NCI-H2081 (cell line): ENCODE measurements at places on chromosomes 2 and 18.

DNA sequence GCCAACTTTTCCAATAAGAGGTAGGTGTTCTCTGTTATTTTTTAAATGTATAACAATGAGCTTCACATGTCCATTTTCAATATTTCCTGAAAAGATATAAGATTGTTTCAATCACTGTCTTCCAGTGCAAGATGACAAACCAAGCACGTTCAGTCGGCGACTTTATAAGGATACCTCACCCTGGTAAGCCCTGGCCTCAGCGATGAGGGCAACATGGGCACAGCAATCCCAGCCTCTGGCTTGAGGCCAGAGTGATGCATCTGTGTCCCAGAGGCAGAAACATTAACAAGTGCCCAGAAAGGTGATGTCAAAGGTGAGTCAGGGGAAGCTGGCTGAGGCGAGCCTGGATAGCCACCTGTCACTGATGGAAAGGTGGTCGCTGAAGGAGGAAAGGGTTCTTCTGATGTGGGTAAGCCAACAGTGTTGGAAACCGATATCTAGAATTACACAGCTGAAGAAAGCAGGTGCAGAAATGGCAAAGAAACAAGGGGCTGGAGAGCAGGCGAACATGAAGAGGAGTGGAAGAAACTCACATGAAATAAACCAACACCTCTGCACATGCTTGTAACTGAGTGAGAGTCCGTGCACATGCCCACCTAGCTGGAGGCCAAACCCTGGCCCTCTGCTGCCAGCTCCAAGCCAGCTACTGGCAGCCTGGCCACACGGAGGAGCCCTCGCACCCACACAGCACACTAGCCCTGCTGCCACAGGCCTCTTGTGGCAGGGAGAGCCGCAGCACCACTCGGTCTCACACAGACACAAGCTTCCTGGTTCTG, 65.5 kb downstream of the FBXO15 start:
- peak; percentile 17 for DNase-seq

DNA sequence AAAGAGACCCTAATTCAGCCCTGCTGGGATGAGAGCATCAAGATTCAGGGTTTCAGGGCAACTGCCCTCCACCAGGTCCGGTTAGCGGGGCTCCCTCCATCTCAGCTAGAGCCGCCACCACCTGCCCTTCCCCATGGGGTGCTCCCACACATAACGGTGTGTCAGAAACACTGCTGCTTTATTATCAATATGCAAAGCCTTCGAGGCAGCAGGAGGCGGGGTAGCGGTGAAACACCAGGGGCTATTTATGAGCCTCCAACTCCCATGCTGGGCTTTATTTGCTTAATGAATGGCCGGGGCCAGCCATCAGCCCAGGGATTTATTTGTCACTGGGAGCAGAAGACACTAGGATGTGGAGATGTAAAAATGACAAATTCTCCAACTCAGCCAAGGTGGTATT, 109.8 kb downstream of the GALNT14 start:
- DNase-seq, result no peak

GRCh38 chr18:23156134-23156533, 20.8 kb downstream of the CABLES1 start:
- no peak for DNase-seq

- DNase-seq, result no peak
Observed at GRCh38 chr18:80184243-80184772, 63.0 kb downstream of the PARD6G start.

DNA sequence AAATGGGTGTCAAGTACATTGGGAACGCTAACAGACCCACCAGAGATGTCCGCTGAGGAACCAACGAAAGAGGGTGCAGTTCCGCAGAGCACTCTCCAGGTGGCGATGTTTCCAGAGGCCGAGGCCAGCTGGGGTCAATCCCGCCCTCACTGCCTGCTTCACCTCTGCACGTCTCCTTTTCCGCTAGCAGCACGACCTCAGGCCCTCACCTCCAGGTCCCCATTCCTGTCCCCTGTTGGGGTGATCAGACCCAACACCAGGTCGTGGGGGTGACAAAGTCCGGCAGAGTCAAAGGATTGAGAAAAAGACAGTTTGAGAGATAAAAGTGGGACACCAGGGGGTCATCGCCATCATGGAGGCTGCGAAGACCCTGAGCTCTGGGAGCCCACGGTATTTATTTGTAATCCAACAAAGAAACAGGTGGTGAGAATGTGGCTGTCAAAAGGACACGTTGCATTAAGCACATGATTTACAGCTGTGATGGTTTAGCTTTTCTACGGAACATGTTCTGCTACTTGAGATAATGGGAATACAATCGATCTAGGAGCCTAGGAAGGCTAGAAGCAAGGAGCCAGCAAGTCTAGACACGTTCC, 27.3 kb downstream of the ZAP70 start:
- DNase-seq, result no peak

- no peak for DNase-seq
Observed at GRCh38 chr18:37501136-37501535, 64.5 kb downstream of the CELF4 start.

DNA sequence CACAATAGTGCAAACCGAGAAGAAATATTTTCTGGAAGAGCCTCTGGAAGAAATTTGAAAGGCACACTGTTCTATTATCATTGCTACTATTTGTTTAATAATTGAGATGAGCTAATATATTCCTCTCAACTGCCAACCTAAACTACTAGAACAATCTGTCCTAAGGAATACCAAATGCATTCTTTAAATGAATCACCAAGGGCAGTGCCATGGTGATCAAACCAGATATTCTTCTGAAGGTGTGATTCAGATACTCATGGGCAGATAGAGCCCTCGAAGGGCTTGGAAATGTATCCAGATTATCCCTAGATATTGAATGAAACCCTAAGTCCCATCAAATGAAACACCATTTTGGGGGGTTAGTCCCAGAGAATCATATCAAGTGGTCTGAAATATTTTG, 76.6 kb downstream of the FIGN start:
- no peak for DNase-seq

- no peak for DNase-seq
Observed at GRCh38 chr2:72083751-72084583, 63.7 kb downstream of the CYP26B1 start.

DNA sequence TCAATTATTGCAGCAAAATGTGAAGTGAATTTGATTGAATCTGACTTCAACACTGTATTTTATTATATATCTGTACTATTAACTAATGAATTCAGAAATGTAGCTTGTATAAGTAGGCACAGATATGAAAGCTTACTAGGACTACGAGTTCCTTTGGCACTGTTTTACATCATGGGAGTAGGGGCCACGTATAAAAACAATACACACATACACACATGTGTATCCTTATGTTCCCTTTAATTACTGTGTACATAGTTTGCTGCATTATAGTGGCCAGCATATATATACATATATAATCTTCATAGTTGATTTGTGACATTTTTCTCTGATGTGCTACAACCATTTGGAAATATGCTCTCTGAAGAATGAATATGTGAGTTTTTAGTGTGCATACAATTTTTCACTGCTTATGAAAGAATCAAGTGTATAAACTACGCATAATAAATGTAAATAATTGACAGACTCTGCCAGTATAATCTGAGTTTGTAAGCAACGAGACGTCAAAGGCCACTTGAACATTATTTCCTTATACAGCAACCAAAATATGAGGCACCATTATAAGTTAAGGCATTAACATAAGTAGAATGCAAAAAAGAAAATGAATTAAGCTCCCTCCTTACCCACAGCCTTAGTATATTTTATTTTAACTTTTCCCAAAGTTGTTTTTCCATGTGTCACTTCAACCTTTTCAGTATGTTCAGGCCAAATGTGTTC, 98.1 kb upstream of the GALNT5 start:
- DNase-seq, result no peak

DNA sequence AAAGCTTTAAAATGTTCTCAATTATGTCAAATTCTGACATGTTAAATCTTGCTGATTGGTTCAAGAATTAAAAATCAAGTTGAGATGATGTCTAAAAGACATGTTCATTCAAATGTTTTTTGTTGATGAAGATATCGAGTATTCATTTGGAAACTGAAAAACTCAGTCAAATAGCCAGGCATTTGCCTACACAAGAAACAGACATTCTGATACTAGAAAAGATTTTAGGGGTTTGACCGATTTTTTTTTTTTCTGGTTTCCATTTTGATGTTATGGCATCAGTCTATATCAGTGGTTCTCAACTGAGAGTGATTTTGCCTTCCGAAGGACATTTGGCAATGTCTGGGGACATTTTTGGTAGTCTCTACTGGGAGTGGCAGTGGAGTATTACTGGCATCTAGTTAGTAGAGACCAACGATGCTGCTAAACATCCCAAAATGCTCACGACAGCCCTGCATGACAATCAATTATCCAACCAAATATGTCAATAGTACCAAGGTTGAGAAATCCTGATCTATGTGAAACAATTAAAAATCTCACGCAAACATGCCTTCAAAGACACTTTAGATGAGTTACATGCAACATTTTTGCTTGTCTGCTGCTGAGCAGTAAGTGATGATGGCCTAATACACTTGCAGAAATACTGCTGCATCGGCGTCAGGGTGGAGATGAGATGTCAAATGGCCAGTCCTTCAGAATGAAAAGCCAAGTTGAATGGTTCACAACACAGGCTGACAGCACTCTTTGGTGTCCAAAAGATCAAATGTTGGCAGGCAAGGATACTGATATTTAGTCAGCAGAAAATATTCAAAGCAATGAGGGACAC, 12.5 kb downstream of the RASGRP3 start:
- DNase-seq, result no peak

DNA sequence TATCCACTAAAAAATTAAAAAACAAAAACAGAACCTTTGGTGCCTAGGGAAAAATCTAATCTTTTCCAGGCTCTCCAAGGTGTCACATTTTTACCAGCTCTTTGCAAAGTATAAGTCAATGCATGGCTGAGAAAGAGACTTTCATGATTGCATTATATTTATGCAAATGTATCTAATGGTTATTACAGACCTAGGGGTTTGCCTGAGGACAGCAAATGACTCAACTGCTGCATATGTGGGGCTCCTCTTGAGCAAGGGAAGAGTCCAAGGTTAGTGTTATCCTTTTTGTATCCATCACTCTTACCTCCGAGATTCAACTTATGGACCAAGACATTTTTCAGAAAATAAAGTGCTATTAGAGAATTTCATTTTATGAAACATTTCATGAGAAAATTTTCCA, 33.9 kb upstream of the RMP24 start:
- DNase-seq, result no peak

DNA sequence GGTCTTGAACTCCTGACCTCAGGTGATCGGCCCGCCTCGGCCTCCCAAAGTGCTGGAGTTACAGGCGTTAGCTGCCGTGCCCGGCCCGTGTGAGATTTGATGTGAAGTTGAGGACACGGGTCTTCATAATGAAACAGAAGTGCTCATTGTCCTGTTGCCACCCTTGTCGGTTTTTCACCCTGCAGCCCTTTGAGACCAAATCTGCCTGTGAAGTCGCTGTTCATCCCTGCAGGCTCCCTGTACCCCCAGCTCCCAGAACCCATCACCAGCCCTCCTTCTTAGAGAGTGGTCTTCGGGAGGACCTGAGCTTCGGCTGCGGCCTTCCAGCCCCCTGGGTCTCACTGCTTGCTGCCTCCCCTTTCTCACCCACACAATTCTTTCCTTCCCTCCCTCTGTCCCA, 325.2 kb downstream of the GBX2 start:
- DNase-seq, result no peak

GRCh38 chr18:62081248-62081647, 105.6 kb downstream of the PIGN start:
- DNase-seq, result no peak

- DNase-seq, result no peak
Observed at GRCh38 chr2:168935810-168936581, 34.9 kb downstream of the G6PC2 start.

DNA sequence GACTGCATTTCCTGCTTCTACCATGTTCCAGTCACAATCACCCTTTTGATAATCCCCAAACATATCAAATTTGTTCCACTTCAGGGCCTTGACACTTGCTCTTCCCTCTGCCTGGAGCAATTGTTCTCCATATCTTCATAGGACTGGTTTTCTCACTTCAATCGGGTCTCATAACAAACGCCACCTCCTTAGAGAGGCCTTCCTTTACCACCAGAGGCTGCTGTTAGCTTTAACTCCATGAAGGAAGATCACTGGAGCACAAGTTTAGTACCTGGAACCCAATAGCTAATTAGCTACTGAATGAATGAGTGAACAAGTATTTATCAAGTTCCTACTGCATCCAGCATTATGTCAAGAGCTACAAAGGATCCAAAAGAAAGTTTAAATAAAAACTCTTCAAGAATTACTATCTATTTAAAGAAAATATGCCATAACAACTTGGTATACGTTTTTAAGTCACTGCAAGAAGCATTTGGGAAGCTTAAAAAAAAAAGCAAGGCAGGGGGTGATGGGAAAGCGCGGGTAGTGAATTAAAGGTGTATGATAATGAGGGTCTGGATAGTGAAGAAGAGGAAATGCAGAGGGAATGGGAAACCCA, 58.8 kb downstream of the BAZ2B start:
- DNase-seq, result no peak

DNA sequence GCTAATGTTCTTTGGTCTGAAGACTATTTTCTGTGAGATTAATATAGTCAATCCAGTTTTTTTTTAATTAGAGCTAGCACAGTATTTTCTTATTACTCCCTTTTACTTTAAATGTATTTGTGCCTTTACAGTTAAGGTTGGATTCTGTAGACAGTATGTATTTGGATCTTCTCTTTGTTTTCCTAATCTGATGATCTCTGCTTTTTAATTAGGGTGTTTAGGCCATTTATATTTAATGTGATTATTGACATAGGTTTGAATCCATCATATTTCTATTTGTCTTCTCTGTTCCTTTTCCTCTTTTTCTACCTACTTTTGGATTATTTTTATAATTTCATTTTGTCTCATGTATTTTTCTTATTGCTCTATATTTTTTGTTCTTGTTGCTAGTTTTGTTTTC, 437.7 kb downstream of the CPS1 start:
- DNase-seq, result no peak

GRCh38 chr2:161170958-161171932, 11.0 kb downstream of the TANK start:
- no peak for DNase-seq

DNA sequence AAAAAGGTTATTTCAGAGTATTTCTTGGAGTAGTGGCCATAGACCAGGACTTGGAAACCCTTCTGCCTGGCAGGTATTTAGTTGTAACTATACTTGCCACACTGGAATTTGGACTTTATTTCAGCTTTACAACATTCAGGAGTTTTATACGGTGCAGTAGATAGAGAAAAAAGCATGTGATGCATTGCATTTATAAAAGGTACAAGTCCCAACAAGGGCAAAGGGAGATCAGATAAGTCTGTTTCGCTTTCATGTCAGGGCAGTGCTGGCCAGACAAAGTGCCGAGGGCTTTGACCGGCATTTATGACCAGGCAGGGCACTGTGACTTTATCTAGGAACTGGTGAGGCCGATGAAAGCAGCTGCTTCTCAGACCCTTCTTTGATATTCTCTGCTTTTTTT, 145.4 kb downstream of the RTN4 start:
- DNase-seq, result no peak

DNA sequence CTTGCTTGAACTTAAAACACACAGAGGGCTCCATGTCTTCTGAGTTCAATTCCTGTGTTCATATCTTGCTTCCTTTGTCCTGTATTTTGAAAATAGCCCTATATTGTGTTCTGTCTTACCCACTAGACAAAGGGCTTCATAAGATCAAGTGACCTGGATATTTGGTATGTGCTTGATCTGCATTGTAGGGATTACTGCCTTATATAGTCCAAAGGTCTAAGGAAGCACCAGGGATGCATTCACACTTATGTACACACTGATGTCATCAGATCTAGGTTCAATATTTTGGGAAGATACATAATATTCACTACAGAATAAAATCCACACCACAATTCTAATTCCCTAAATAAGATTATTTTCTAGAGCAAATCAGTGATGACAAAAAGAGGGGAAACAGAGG, 278.0 kb upstream of the KYNU start:
- no peak for DNase-seq
